ENCODE measurements at places on chromosomes 2 and 18.

- no peak for DNase-seq
Observed at GRCh38 chr18:10453261-10453805, 1.1 kb upstream of the APCDD1 start.

DNA sequence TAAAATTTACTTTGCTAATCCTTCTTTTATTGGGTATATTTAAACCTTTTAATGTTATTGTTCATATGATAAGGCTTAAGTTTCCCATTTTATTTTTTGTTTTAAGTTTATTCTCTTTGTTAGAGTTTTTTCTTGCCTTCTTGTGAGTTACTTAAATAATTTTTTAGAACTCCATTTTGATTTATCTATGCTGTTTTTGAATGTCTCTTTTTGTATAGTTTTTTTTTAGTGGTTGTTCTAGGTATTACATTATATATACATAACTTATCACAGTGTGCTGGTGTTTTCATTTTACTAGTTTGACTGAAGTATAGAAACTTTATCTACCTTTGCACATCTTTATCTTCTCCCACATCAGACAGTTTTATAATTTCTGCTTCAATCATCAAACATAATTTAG is 49.4 kb upstream of the TGFA start:
- DNase-seq = no peak

DNA sequence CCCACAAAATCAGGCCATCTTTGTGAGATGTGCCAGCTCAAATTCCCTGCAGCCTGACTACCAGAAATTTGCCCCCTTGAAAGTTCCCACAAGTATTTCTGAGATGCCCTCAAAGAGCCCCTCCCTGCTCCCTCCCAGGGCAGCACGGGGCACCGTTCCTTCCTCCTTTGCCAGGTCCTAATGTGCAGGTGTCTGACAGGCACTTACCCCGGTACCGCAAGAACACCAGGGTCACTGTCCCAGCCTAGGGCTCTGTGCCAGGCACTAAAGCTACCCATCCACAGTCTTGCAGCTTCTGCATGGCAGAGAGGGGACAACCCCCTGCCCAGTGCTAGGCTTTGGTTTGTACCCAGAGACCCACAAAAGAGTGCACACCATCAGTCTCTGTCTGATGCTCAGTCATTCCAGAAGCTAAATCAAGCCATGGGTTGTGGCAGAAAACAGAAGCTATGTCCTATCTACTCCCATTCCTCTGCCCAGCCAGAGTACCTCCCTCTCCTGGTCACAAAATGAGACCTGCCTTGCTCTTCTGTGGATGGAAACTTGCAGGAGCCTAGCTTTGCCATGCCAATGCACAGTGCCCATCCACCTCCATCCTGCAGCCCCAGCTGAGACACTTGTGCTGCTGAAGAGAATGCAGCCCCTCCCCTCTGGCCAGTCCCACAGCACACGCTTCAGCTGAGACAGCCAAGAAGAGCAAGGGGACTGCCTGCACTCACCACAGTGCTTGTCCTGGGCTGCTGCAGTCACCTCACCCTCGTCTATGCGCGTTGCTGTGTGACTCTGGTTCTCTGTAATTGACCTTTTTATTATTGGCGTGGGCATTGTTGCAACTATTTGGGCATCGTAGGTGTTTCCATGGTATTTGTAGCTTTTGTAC is 48.7 kb downstream of the INPP5D start:
- DNase-seq = no peak

DNA sequence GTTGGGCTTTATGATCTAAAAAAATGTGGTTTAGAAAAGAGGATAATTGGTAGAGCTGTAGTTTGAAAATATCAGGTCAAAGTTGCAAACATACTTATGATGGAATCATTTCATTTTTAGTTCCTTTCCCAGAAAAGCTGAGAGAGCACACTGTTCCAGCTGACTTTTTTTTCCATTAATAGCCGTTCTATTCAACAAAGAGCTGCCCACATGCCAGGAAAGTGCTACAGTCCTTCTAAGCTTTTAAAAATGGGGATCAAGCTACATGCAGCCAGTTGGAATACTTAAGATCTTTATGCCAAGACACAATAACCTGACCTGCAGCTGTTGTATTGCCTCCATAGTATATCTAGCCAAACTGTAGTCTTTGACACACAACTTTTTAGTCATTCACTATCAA is 111.5 kb downstream of the GALNT3 start:
- DNase-seq = no peak

GRCh38 chr2:235583925-235584637 is 90.2 kb downstream of the AGAP1 start:
- no peak for DNase-seq

DNA sequence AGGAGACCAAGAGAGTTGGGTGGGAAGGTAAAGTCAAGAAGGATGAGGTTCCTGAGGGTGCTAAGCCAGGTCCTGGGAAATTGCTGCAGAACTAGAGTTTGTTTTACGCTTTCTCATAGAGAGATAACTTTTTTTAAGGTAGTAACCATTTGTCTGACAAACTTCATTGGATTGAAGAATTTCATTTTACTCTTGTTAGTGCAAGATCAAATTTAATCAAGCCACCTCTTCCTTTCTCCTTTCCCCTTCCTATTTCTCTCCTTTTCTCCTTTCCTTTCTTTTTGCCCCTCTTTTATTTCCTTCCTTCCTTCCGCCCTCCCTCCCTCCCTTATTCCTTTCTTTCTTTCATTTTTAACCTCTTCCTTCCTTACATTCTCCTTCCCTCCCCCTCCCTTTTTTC is 65.4 kb downstream of the RDH14 start:
- no peak for DNase-seq

DNA sequence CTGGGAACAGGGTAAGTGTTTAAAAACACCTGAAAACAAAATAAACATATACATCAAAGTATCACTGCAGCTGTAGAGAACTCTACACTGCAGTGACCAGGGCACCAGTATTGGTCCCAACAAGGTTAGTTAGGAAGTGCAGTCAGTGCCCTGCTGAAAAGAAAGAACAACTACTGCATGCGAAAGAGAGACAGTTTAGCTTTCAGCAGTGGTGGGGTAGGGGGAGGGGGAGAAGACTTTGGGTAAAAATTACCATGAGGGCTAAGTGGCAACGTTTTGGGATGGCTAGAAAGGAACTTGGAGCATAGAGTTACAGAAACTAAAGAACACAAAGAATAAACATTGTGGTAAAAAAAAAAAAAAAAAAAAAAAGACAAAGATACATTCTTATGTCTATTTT is 112.1 kb downstream of the UPP2 start:
- no peak for DNase-seq

DNA sequence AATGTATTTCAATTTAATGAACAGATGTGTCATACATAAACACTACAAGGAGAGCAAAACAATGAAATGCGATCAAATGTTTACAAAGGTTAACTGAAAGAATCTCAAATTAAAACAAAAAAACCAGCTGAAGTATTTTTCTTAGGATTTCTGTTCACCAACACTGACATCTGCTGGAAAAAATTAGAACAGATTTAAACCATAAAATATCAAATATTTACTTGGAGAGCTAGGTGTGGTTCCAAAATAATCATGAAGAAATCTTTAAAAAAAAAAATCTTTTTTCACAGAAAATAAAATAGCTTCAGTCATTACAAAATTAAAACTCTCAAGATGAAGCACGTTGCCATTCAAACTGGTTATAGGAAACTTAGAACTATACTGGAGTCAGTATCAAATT is 13.8 kb downstream of the MMADHC start:
- no peak for DNase-seq

DNA sequence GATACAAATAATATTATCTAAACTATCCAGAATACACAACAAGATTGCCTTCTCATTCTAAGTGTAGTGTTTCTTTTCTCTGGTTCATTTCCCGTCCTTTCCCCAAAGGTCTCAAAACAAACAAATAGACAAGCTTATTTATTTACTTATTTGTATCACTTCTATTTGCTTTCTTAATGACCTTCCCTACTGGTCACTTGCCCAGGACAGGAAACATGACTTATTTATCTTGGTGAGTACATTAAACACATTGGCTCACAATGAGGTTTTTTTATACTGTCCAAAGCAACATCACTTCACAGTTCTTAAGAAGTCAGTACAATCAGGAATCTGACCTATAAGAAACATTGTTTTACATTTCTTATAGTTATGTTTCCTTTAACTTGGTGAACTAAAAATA is 123.3 kb upstream of the KYNU start:
- DNase-seq = no peak

DNA sequence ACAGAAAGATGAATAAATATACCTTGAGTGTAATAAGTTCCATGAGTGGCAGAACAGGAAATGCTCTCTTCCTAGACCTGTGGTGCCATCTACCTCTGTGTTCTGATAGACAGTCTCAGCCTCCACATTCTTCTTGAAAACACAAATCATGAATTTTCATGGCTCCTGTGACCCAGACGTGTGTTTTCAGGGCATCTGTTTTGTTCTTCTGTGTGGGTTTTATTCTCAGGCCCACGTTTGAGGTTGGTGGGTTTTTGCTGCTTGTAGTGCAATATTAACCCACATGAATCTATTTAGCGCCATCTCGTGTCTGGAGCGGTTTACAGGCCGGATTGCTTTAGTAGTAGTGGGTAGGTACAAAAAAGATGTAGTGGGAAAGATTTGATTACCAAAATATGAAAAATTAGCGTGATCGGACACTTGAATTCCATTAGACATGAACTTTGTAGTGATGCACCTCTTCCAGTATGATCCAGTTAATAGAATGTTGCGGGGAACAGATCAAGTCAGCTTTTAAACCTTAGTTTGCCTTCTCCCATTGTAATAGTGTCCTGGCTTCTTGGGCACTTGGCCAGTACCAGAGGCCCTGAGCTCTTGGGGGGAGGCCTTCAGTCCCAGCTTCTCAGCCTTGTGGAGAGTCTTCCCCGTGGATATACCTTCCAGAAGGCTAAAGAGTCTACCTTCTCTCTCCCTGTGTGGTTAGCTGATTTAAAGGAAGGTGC is 256.5 kb downstream of the TPGS2 start:
- no peak for DNase-seq

GRCh38 chr2:236855866-236856847 is 229.5 kb upstream of the COPS8 start:
- no peak for DNase-seq
